ENCODE measurements at places on chromosomes 6 and 20.

- no peak for DNase-seq
Measured at GRCh38 chr6:142407685-142408273, 106.0 kb downstream of the ADGRG6 start.

GRCh38 chr6:87907521-87907920, 140.1 kb upstream of the SPACA1 start:
- DNase-seq, result no peak

- no peak for DNase-seq
Measured at GRCh38 chr6:155687645-155688044, 232.0 kb upstream of the NOX3 start.

- DNase-seq, result no peak
Measured at GRCh38 chr6:111689946-111690345, 84.3 kb upstream of the TRAF3IP2 start.

GRCh38 chr6:92989656-92990055, 429.7 kb downstream of the EPHA7 start:
- no peak for DNase-seq

GRCh38 chr6:164842085-164842484, 467.3 kb downstream of the C6orf118 start:
- no peak for DNase-seq

DNA sequence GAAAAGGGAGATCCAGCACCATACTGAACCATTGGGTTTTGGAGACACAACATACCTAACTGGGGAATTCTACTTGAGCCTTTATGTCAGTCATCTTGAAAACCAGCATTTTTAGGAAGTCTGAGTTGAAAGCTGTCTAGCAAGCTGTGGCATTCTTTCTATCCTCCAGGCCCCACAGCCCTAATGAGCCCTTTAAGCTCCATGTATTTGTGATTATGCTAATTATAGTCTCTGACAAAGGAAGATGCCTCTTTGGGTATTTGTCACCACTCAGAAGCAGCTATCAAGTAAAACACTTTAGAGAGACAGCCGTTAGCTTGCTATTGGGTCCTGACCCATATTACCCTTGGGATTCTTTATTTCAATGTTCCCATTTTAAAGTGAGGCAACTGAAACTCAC, 159.5 kb upstream of the MANEA start:
- no peak for DNase-seq

- no peak for DNase-seq
Measured at GRCh38 chr6:151627689-151628444, 134.1 kb downstream of the CCDC170 start.

GRCh38 chr20:57402206-57403125, 11.3 kb downstream of the RBM38 start:
- DNase-seq, result no peak

GRCh38 chr6:5580736-5581581, 319.6 kb downstream of the FARS2 start:
- no peak for DNase-seq

GRCh38 chr6:127844529-127844928, 56.3 kb downstream of the THEMIS start:
- peak; percentile 28 for DNase-seq

- no peak for DNase-seq
Measured at GRCh38 chr20:45339799-45340198, 8.4 kb downstream of the SDC4 start.

DNA sequence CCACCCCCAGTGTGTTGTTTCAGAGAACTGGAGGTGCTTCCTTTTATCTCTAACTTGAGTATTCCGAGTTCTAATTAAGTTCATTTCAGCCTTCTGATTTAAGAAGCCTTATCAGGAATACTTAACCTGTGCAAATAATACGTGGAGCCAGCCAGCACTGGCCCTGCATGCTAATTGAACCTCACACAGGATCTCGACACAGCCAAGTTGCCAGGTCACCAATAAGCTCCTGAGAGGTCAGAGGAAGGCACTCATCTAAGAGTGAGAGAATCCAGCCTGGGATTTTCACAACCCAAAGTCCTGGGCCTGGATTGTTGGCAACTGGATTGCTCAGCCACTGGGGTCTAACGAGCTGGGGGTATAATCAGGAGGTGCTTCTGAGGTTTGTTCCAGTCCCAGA, 157.7 kb upstream of the LRFN2 start:
- no peak for DNase-seq

DNA sequence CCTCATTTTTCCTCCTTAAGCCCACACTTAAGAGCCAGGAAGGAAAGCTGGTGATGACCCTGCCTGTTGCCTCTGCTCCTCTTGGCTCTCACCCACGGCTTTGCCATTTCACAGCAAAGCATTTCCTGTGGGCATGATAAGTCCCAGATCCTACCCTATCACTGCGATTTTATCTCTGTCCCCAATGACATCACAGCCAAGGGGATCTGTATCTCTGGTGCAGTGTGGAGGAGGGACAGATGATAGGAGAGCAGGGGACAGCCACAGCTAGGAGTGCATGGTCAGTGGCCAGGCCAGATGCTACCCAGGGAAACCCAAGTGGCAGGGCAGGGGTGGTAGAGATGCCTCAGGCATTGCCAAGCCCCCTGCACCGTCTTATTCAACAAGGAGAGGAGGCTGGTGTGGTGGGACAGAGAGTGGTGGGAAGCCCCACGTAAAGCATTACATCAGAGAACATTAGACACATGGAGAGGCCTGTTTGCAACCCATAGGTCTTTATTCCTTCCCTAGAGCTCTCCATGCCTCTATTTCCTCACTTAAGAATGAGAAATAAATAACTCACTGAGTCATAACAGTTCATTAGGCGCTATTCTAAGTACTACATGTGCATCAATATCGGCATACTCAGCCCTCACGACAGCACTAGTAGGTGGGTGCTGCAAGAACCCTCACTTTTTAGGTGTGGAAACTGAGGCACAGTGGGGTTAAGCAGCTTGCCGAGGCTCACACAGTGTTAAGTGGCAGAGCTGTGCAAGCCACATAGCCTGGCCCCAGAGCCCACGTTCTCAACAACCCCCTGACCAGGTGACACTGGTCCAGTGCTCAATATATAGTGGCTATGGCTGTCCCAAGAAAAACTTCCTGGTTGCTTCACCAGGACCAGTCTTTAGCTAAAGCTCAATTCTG, 4.6 kb downstream of the TFEB start:
- DNase-seq, result no peak

GRCh38 chr20:38065764-38066375, 32.3 kb downstream of the RPRD1B start:
- no peak for DNase-seq

DNA sequence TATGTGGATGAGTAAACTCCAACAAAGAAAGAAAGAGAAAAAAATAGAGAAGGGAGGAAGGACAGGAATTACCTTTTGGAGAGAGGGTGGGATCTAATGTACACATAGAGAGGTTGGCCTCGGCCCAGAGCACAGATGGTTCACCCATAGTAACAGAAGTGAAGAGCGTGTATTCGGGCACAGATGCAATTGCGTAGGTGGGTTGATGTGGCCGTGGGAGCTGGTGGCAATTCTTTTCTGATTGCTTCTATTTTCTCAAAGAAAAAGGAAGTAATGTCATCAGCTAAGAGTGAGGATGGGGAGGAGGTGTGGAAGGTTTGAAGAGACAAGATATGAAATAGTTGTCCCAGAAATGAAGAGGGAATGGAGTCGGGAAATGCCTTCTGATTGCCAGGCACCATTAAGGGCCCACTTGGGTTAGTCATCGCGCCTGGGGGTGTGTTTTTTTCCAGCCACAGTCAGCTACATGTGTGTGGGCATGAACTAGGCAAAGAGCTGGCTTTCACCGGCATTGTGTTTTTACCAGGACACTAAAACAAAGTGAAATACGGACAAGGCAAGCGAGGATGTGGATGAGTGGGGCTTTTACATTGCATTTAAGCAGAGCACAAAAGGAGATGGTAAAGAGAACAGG, 158.7 kb downstream of the SYNE1 start:
- DNase-seq, result no peak

GRCh38 chr20:19761326-19761725, 3.3 kb downstream of the RIN2 start:
- no peak for DNase-seq

GRCh38 chr20:23371496-23371895, 9.5 kb downstream of the GZF1 start:
- no peak for DNase-seq

DNA sequence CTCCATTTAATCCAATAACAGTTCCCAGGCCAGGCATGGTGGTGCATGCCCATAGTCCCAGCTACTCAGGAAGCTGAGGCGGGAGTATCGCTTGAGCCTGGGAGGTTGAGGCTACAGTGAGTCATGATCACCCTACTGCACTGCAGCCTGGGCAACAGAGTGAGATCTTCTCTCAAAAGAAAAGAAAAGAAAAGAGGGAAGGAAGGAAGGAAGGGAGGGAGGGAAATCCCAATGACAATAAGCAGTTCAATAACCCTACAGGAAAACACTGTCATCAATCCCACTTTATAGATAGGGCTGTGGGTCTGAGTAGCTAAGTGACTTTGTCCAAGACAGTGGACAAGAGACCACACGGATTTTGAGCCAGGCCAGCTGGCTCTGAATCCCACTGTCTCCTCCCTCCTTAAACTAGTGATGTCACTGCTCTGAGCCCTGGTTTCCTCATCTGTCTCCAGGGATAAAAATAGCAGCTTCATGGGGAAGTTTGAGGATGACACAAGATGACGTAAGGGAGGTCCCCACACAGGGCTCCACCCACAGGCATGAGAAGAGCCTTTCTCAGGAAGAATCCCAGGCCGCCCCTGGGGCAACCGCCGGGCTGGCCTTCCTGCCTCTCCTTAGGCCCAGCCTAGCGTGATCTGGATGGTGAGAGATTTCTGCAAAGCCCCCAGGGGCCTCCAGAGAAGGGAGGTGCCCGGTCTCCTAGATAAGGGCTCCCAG, 7.2 kb upstream of the TRIB3 start:
- peak; percentile 77 for DNase-seq

DNA sequence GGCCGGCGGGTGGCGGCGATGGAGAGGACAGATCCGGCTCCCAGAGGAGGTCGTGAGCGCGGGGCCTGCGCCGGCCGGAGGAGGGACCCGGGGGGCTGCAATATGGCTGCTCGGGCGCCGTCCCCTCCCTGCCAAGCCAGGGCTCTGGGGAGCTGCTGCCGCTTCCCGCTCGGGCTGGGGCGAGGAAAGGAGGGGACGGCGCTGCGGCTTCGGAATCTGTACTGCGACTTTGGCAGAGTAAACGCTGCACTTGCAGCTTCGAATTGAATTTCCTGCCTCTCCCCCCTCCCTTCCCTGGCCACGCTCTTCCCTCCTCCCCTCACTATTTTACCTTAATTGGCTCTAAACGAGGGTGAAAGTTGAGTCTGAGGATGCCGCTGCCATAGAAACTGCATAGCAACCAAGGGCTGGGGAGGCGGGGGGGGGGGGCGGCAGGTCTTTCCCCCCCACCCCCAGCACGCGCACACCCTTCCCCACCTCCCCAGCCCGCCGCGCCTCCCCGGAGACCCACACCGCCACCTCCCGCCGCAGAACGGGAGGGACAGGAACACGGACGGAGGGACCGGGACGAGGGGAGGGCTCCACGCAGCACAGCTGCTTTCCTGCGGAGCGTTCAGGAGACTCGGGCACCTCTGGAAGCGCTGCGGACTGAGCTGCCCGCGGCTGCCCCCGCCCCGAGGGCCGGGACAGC, 93.9 kb downstream of the RNASET2 start:
- peak; percentile 21 for DNase-seq

- peak; percentile 74 for DNase-seq
Measured at GRCh38 chr20:35395728-35396127, 16.0 kb downstream of the UQCC1 start.

DNA sequence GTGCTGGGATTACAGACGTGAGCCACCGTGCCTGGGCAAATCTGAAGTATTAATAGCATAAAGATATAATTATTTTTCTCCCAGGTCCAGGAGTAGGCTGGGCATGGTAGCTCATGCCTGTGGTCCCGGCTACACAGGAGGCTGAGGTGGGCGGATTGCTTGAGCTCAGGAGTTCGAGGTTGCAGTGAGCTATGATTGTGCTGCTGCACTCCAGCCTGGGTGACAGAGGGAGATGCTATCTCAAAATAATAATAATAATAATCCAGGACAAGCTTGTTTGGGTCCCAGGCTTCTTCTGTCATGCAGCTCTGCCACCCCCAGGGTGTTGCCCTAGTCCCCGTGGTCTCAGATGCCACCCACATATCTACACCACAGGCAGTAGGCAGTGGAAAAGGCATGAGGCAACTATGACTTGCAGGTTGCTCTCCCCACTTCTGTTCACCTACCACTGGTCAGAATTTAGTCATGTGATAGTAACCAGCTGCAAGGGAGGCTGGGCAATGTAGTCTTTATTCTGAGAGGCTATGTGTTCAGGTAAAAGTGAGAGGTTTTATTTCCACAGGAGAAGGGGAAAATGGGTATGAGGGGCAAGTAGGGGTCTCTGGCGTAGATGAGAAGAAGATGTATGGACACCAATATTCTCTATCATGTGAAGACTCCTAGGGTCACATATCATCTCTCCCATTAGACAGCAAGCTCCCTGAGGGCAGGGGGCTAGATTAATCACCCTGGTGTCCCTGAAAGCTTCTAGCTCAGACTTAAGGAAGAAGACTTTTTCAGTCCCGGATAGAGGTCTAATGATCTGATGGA, 25.7 kb downstream of the TCF15 start:
- no peak for DNase-seq

DNA sequence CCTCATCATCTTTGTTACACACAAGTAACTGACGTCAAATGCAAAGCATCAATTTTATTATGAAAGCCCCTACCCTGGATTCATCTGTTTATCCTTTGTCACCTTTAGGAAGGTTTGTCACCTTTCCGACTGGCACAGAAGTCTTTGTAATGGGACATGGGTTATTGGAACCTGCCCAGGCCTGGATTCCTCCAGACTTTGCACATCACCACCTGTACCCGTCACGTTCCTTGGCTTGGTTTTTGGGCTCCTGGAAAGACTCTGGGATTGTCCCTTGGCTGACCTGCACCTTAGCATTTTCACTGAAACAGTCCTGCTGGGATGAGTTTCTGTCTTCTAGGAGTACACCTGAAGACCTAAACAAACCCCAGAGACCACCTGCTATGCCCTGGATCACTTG, 15.4 kb upstream of the ARHGAP18 start:
- DNase-seq, result no peak

DNA sequence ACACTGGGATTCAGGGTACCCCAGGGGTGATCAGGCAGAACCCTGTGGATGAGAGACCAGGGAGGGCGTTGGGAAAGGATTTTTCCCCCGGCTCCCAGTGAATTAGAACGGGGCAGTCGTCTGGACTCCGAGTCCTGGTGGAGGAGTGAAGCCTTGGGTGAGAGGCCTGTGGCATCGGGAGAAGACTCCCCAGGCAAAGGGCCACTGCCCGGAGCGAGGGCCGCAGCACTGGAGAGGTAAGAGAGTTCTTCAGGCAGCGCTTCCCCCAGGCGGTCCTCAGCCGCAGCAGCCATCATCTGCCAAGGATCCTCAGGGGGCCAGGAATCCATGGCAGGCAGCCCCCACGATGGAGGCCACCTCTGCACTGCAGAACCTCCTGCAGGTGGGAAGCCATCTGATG, 663 bp downstream of the C6orf15 start:
- no peak for DNase-seq

DNA sequence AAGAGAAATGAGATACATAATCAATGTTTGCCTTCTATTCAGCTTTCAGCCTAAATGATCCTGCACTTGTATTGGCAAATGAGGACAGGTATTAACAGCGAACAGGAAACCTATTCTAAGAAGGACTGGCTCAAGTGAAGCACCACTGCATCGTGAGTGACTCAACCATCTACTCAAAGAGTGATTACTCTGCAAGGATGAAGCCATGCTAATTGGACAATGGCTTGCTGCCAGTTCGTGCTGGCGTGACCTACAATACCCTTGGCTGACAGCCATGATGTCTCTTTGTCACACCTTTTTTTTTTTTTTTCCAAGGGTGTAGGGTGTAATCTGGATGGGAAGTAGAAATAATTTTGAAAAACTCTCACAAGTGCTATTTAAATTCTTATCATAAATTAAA, 104.9 kb downstream of the GJA10 start:
- DNase-seq, result no peak
